ENCODE measurements at places on chromosomes 7 and 10.

DNA sequence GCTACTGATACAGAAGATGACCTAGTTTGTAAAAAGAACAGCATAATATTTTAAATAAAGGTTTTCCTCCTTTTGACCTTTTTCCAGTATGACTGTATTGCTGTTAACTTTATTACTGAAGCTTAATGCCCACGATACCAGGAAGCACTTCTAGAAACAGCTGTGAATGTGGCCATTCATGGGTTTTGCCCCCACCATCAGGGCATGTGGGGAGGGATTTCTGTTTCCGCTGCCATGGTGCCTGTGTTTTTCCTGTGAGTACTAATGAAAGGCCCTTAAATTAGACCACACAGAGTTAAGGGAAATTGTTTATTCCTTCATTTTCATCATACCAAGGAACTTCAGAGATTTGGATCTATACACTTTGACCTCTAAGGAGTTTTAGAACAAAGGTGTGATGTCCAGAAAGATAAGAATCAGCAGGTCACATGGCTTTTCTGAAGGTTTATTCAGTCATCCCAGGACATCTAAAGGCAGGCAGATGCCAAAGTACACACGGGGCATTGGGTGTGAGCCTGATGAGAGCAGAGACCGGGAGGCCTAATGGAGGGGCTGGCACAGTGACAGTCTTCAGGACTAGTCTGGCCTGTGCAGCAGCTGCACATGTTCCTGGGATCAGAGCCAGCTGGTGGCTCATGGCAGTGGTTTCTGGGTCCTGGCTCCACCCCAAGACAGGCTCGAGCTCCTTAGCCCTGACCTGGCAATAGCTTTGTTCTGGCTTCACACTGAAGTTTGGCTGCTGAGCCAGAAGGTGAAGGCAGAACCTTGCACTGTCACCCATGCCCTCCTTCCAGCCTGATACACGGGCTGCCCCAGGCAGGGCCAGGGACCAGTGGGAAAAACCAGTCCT, 190.9 kb downstream of the REEP3 start:
- DNase-seq, result peak; percentile 93

GRCh38 chr7:137209151-137209817, 134.2 kb downstream of the PTN start:
- DNase-seq, result no peak

GRCh38 chr7:84999450-84999849, 187.4 kb downstream of the SEMA3D start:
- DNase-seq, result no peak

- DNase-seq, result no peak
Measured at GRCh38 chr10:93065675-93066543, 5.3 kb downstream of the CYP26C1 start.

GRCh38 chr7:158676171-158676840, 28.3 kb downstream of the NCAPG2 start:
- DNase-seq, result no peak

GRCh38 chr7:158533386-158534133, 54.1 kb downstream of the PTPRN2 start:
- no peak for DNase-seq

DNA sequence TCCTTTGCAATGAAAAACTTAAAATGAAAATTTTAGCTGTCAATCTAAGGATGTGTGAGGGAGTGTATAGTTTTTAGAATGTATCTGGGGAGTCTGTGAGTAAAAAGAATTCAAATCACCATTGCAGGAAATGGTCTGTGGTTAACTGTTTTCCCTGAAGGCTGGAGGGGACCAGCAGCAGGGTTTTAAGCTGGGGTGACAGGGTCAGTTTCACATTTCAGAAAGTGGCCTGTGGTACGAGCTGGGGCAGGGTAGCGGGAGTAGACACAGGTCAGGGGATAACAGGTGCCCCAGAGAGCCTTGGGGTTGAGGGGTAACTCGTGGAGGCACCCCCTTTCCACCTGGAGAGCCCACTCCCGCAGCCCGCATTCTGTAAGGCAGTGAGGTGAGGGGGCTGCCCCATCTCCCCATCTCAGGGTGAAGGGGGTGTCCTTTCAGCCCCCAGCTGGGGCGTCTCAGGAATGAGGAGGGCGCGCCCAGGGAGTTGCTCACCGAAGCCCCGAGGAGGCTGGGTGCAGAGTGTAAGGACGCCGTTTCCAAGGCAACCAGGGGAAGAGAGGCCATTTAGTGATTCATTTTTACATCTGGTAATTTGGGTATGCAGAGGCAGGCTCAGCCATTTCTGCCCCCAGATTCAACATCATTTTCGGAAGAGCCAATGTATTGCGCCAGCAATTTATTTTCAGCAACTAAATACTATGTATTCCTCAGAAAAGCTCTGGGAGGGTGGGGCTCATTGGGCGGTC, 168.9 kb downstream of the SLIT1 start:
- no peak for DNase-seq

DNA sequence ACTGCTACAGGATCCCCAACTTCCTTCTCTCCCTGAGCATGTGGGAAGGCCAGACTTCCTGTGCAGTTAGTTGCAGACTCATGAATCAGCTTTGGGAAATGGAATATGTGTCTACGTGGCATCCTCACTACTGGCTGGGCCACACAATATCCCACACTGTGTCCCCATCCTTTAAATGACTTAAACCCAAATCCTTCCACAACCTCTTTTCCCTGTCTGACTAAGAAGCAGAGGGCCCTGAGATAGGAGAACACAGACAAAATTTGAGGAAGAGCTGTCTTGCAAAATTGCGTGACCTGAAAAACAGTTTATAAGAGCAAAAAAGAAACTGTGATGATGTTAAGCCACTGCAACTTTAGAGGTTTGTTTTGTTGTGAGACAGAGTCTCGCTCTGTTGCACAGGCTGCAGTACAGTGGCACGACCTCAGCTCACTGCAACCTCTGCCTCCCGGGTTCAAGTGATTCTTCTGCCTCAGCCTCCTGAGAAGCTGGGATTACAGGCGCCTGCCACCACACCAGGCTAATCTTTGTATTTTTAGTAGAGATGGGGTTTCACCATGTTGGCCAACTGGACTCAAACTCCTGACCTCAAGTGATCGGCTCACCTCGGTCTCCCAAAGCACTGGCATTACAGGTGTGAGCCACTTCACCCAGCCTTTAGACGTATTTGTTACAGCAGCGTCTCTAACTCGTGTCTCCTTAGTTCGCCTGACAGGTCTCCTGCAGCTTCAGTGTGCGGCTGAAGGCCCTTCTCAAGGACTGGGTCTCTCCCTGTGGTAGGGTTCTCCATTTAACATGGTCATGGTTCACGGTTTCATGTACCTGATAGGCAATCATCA, 46.9 kb upstream of the SFMBT2 start:
- no peak for DNase-seq

DNA sequence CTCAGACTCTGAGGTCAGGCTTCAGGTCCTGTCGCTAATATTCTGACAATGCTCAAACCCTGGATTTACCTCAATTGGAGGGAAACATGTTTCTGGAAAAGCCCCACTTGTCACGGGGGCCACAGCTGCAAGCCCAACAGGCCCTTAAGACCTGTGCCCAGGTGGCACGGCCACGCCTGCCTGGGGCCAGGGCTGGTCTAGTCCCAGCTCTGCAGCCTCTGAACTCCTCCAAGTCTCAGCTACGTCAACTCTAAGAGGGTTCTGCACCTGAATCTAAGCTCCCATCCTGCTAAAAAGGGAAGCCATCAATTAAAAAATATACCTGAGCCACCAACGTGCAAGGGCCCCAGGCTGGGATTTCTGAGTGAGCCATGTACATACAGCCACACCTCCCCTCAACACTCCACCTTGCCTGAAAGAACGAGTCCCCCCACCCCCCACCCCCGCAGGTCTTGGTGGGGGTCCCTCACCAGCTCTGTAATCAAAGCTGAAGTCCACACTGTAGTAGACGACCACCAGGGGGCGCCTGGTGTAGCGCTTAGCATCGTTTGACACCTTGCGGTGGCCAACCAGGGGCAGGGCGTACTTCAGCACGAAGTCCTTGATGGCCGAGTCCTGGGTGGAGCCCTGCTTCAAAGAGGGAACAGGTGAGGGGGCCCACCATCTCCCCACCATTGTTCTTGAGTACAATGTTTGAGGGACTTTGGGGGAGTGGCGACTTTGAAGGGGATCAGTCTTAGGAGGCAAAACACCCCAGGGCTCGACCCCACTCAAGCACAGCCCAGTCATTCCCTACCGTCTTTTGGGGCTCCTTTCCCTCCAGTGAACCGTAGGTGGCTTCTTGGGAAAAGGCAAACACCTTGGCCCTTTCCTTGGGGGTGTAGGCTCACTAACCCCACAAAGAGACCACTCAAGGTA, 22.6 kb downstream of the PDIA4 start:
- no peak for DNase-seq

DNA sequence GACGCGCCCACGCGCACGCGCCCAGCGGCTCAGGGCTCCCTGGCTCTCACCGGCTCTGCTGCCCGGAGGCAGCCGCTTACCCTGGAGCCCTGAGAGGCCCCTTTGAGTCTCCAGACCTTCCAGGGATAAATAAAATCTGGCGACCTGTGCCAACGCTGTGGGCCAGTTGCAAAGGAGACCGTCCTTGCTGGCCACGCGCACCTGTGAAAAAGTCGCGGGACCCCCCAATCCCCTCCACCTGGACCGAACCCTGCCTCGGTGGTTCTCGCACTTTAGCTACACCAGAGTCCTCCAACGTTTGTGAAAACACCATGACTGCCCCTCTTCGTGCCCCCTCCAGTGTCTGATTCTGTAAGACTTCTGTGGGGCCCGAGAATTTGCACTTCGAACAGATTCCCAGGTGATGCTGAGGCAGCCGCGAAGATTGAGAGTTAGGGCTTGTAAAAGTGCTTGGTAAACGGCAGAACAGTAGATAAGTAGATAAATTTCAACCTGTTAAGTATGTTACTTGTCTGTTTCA, 102.4 kb upstream of the SVIL start:
- no peak for DNase-seq

GRCh38 chr7:2493205-2494164, 17.3 kb upstream of the GRIFIN start:
- no peak for DNase-seq

DNA sequence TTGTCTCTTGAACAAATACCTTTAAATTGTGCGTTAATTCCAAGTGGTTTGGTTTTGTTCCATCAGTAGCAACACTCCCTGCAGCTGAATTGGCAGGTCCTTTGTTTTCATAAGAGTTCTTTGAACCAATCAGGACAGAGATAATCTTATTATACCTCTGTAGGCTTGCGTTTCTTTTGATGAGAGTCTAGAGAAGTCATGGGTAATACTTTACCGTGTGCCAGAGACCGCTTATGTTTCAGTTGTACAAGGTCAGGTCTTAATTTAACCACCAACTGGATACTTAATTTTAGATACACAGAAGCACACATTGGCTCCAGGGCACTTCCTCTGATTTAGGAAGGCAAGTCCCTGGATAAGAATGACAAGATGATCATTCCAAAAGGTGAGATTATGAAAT, at the start of gene ASB15:
ASB15 (plus strand) TSS at position 292 of the 400 bp plus-strand sequence. CDS start 12,682 bp downstream, outside the sequence.
- DNase-seq, result peak; percentile 7

DNA sequence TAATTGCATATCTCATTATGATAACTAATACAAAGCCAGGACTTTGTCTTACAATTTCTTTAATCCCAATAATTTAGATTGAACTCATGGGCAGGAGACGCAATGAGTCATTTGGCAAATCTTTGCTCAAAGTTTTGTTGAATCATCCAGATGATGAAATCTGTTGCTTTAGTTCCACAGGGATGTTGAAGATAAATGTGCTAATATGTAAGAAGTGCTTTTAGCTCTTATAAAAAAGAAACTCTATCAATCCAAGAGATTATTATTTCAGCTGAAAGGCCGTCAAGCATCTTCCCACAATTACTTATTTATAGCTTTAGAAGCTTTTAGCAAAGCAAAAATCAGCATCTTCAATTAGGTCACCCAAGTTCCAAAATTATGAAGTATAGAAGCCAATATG, 36.8 kb upstream of the ANK3 start:
- DNase-seq, result no peak

DNA sequence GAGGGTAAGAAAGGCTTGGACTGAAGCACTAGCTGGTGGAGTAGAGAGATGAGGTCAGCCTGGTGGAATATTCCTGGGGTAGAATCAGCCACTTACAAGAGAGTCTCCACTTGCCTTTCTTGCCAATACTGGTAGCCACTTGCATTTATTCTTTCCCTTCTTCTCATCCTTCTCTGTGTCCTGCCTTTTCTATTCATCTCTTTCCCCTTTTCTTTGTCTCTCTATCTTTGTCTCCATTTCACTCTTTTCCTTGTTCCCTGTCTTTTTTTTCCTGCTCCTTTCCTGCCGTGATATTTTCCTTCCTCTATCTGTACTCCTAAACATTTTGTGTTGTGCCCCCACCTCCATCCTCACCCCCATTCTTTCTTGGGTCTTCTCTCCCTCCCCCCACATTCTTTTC, 214.3 kb downstream of the LRMDA start:
- no peak for DNase-seq

DNA sequence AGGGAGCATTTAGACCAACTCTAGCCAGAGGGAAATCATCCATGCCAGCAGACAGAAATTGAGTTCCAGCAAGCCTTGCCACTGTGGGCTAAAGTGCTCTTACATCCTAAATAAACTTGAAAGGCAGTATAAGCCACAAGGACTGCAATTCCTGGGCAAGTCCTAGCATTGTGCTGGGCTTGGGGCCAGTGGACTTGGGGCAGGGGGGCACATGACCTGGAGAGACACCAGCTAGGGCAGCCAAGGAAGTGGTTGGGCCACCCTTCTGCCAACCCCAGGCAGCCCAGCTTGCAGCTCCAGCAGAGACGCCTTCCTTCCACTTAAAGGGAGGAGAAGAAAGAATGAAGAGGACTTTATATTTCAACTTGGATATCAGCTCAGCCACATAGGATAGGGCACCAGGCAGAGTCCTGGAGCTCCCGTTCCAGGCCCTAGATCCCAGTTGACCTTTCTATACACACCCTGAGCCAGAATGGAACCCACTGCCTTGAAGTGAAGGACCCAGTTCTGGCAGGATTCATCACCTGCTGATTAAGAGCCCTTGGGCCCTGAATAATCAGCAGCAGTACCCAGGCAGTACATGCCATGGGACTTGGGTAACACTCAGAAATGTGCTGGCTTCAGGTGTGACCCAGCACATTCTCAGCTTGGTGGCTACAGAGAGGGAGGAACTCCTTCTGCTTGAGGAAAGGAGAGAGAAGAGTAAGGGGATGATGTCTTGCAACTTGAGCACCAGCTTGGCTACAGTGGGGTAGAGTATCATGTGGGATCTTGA, 153.0 kb downstream of the GNAI1 start:
- DNase-seq, result no peak

GRCh38 chr10:63619426-63619825, 98.2 kb downstream of the REEP3 start:
- DNase-seq, result no peak

GRCh38 chr7:157893535-157894044, 556.8 kb downstream of the DNAJB6 start:
- DNase-seq, result no peak

GRCh38 chr10:34607894-34608293, 207.2 kb downstream of the PARD3 start:
- no peak for DNase-seq
